ENCODE measurements at places on chromosomes 12 and 14.

GRCh38 chr12:130075497-130076076 is 86.7 kb upstream of the FZD10 start:
- DNase-seq = no peak

DNA sequence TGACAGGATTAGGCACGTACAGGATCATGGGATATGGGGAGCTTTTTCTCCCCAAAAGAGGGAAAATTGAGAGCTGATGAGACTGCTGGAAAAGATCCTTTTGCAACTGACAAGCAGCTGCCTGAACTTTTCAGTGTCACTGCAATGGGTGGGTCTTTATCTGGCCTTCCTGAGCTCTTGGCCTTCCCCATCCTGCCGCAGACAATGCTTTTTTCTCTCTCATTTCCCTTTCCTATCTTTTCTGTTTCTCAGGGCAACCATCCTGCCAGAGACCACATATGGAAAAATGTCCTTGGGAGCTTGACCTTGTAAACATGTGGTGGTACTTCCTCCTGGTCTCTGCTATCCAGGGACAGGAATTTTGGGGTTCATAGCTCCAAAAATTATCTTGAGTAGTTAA is 75.8 kb downstream of the CALM1 start:
- no peak for DNase-seq

DNA sequence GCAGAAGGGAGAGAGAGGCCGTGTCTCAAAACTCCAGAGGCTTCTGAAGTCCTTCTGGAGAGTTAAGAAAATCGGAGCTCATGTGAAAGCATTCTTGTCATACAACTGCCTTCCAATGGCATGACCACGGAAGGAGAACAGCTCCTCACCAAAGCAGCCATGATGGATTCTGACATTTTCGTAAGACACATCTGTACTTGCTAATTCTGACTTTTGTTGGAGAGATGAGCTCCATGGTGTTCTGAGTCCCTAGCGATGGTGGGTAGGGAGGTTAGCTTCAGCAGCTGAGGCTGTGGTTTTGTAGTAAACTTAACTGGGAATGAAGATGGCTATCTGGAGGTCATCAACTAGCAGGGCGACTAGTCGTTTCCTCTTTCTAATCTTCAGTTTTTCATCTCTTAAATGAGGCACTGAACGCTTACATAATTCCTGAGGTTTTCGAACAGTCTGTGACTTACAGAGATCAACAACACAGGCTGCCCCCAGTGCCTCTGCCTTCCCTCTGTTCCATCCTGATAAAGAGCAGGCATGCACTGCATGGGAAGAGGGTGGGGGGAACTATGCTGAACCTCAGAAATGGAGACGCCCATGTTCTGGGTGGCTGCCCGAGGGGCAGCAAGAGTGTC is 28.6 kb upstream of the DICER1 start:
- DNase-seq = no peak

DNA sequence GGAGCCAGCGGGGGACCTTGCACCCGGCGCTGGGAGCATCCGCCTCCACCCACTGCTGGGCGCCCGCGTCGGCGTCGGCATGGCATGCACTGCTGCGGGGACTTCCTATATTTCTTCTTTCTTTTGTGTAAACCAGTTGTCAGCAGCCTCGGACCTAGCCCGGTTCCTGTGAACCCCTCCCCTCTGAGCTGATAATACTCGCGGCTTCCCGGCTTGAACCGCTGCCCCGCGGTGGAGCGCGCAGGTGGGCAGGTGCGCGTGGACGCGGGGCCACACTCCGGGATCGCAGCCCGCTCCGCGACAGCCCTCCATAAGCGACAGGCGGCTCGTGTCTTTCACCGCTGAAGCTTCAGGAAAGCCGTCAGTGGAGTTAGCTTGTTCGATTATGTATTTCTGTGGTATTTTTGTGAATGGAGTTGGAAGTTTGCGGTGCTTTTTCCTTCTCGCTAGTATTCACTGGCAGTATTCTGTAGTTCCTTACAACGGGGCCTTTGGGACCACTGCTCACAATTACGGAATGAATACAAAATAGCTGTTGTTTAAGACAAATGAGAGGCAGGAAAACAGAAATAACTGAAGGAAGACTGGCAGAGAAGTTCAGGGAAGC is 870 bp downstream of the BMAL2 start:
- no peak for DNase-seq

- no peak for DNase-seq
Observed at GRCh38 chr14:77260631-77261030, 10.4 kb downstream of the NGB start.

- peak; percentile 63 for DNase-seq
Observed at GRCh38 chr12:109775172-109775881, 57.9 kb downstream of the TRPV4 start.

DNA sequence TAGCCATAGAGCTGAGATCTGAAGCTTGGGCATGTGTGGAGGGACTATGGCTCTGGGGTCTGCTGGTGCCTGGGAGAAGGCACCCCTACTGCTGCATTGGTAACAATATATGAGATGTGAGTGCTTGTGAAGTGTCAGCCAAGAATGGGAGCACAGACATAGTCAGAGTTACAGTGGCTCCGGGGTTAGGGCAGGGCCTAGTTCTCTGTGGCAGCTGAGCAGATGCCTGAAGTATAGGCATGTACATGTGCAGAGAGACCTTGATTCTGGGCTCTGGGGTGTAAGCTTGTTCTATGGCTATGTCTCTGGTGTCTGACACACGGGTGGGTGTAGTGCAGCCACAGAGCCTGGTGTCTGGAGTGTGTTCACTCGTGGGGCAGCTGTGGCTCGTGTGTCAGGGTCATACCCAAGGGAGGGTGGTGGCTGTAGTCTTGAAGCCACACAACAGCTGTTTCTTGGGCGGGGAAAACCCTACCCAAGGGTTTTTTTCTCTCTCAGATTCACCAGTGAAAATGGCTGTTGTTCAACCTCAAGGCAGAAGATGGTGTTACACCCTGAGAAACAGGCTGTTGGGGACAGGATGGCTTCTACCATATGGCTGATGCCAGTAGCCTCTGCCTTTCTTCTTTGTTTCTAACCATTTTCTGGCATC is 11.9 kb upstream of the TCL1A start:
- no peak for DNase-seq

- DNase-seq = no peak
Observed at GRCh38 chr14:32762886-32763285, 175.8 kb upstream of the NPAS3 start.

- DNase-seq = no peak
Observed at GRCh38 chr12:111160350-111161241, 208.3 kb downstream of the PHETA1 start.

GRCh38 chr12:94679554-94680195 is 29.3 kb upstream of the TMCC3 start:
- DNase-seq = no peak

DNA sequence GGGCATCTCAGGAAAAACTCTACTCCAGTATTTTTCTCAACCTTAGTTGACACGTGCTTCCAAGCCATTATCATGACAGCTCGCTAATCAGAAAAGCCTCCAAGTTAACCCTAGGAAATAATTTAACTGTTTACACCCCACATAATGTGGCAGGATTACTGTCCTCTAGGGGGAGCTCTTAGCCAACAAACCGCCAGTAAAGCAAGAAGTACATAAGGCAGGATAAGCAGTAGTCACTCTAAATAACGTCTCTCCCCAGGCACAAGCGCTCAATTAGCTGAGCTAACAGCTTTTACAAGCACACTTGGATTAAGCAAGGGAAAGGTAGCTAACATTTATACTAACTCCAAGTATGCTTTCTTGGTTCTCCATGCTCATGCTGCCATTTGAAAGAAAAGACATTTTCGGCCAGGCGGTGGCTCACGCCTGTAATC is 22.8 kb downstream of the APOBEC1 start:
- DNase-seq = no peak

- DNase-seq = no peak
Observed at GRCh38 chr12:99027461-99027860, 382.4 kb downstream of the APAF1 start.

DNA sequence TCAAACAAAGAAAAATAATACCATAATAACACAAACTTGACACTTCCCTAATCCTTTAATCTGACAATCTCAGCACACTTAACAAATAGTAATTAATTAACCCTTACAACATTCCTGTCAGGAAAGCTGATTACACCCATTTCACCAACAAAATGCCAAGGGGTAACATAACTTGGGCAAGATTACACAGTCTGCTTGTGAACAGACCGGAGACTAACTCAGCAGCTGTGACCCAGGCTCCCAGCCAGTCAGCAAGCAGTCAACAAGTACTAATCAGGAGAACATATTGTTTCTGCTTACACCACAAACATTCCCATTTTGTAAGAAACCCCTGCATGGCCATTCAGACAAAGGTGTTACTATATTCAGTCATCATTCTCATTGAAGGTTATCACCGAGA is 592.5 kb upstream of the FLRT2 start:
- no peak for DNase-seq

GRCh38 chr14:61972711-61973110 is 210.5 kb downstream of the SNAPC1 start:
- DNase-seq = no peak

DNA sequence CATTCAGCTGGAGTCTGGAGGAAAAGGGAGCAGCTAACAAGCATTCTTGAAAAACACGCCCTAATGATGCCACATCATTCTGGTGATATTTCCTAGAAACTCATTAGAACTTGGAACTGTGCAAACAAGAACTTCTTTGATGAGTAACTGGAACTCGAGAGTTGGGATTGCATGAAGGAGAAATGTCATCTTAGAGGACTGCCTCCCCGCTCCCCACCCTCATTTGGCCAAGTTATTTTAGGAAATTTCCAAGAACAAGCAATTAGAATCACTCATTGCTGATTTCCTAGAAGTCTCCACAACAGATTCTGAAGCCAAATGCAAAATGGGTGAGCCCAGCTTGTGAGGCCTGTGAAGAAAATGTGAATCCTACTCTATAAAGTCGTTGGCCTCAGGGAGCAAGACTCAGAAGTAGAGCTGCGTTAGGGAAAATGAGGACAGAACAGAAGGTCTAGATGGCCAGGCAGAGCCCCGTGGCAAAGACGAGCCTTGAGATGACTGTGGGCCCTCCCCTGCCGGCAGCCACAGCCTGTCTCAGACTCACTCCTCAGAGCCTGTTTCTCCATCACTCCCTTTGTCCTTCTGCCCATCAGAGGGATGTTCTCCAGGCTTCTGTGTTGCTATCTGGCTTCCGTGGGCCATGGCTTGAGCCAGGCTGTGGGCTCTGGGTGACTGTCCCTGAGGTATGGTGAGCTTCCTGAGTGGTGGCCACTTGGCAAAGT is 38.4 kb downstream of the RTL1 start:
- no peak for DNase-seq

DNA sequence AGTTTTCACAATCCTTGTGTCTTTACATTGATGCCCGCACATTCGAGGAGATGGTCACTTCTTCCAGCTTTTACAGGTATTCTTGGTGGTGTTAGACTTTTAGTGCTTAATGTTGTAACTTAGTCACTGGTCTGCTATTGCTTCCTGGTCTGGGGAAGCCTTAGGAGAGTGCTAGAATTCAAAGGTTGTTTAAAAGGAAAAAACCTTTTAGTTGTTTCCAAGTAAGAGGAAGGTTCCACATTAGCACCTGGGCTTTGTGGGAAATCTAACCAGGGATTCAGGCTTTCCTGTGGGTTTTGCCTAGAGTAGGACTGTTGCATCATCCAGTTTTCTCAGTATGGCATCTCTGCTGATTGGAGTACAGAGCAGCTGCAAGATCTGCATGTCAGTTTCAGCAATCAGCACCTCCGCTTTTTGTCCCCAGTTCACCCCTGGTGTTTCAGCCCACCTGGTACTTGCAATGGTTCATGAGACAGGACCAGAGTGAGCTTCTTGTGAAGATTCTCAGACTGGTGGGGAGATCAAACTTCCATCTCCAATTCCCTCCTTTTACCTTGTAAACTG is 44.0 kb upstream of the PLBD1 start:
- DNase-seq = no peak

DNA sequence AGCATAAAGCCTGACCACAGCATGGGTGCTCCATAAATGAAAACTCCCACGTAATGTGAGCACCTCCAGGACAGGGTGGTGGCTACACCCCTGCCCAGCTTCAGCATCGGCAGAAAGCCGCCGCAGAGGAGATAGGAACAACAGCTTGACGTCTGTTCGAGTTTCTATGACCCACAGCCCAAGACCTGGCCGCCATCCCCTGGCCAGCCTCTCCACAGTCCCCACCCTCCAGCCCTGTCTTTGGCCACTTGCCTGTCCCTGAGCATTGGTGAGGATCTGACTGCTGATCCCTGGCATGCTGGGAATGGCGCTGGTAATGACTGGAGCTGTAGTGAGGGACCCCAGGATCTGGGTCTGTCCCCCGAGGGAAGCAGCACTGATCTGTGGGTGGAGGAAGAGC is 21.3 kb downstream of the POU6F1 start:
- no peak for DNase-seq

DNA sequence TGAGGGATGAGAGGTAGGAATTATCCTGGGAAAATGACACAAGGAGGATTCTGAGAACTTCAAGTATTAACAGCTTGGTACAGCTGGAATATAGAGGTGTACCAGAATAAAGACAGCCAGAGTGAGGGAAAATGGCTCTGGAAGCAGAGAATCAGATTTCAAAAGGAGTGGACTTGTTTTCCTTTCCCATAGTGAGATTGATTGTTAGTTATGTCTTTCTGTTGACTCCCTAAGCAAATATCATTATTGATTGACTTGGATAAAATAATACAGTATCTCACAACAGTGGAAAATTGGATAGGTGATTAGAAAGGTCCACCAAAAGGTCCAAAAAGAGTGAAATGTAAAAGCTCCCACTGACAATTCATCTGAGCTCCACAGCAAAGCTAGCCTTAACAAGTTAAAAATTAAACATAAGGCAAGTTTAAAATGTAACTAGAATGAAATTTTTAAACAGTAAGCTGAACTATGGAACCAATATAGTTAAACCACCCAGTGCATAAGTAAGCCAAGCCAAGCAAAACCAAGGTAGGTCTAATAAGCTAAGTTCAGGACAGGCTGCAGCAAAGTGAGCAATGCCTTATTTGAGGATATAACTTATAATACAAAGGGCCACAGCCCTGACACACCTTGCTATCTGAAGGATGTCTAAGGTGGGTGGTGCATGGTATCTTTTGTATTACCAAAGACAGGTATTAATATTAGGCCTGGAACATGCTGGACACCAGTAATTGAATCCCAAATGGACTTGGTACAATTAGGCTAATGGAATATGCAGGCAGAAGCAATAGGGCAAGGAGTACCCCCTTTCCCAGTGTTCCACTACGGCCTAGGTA is 21.8 kb downstream of the ENTPD5 start:
- no peak for DNase-seq

- DNase-seq = peak; percentile 37
Observed at GRCh38 chr12:6927379-6928021, at the start of gene ATN1. TSS of gene ATN1 (plus strand) at chr12:6927959. CDS start at chr12:6934002, 6,043 bp downstream.

GRCh38 chr12:48175613-48176416 is 7.6 kb upstream of the CCDC184 start:
- DNase-seq = no peak

- no peak for DNase-seq
Observed at GRCh38 chr14:53331921-53332320, 178.8 kb upstream of the DDHD1 start.

- no peak for DNase-seq
Observed at GRCh38 chr12:102470945-102471344, 9.4 kb downstream of the IGF1 start.

DNA sequence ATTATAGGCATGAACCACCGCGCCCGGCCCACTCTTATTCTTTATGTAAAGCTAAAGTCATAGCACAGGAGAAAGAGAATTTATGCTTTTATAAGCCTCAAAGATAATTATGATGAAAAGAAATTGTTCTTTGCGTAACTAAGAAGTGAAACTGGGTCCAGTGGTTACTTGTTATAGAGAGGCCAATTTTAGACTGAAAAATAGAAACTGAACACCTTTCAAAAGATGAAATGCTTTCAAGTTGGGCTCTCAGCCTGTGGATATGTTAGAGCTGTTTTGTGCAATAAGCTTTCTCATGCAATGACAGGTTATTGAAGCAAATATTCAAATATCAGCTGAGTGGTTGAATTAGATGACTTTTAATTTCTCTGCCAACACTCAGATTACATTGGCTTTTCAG is 7.9 kb downstream of the TMEM253 start:
- no peak for DNase-seq

All from CD4-positive, alpha-beta memory T cell (primary cell).